ENCODE measurements at places on chromosomes 13 and 19.
A peak's percentile ranks its signal among the peaks of the same experiment; 100 is the strongest.

- DNase-seq: no peak
Measured at GRCh38 chr19:56900573-56901097, 60.1 kb upstream of the PEG3 start.

GRCh38 chr13:49210669-49211068 is 9.5 kb upstream of the MLNR start:
- no peak for DNase-seq

GRCh38 chr19:6530386-6531162 is at the start of gene TNFSF9:
TSS of gene TNFSF9 (plus strand) at chr19:6531026. CDS start at chr19:6531037, 11 bp downstream.
- peak; percentile 78 for DNase-seq

- no peak for DNase-seq
Measured at GRCh38 chr13:98938801-98939200, 39.1 kb downstream of the DOCK9 start.

GRCh38 chr13:83503424-83503823 is 378.9 kb downstream of the SLITRK1 start:
- DNase-seq: no peak

- no peak for DNase-seq
Measured at GRCh38 chr19:4654437-4655361, 15.4 kb downstream of the TNFAIP8L1 start.

DNA sequence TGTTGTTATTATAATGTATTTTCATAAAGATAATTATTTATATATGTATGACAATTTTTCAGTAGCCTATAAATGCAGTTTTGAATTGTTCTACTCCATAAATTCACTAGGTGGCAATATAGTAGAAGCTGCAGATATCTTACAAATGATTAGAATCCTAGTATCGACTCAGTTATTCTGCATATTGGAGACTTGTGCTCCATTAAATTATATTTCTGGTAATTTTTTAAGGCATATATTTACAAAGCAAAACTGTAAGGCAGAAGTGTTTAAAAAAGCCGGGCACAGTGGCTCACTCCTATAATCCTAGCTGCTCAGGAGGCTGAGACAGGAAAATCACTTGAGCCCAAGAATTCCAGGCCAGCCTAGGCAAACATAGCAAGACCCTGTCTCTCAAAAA is 58.7 kb downstream of the DPY19L3 start:
- no peak for DNase-seq

- DNase-seq: no peak
Measured at GRCh38 chr19:6414793-6415590, 9.6 kb downstream of the KHSRP start.

GRCh38 chr19:46211201-46211881 is 18.2 kb upstream of the IGFL1 start:
- no peak for DNase-seq
